ENCODE measurements at places on chromosomes 1 and 21.

- no peak for DNase-seq
These were observed 197.1 kb downstream of the AJAP1 start for GRCh38 chr1:4851385-4852065.

GRCh38 chr1:87833166-87833565 lies 504.5 kb downstream of the LMO4 start:
- no peak for DNase-seq

DNA sequence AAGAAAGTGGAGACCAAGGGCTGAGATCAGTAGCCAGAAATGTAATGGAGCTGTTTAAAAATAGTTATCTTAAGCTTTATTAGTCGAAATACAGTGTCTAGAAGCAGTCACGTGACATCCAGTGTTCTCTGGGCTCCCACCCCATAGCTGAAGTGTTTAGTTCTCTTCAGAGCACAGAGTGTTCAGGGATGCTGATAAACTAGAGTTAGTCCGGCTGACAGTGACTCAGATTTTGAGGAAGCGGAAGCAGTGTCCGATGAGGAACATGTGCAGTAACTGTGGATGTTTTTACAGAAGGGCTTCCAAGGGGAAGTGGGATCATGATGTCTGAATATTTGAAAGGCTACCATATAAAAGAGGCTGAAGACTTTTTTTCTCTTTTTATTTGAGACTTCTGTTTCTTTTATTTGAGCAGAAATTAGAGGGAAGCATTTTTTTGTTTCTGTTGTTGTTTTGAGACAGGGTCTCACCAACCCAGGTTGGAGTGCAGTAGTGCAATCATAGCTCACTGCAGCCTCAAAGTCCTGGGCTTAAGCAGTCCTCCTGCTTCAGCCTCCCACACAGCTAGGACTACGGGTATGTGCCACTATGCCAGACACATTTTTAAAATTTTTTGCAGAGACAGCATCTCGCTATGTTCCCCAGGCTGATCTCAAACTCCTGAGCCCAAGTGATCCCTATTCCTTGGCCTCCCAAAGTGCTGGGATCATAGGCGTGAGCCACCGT lies 124.2 kb downstream of the GALNT2 start:
- no peak for DNase-seq

GRCh38 chr1:12309783-12310742 lies 80.2 kb downstream of the VPS13D start:
- no peak for DNase-seq

GRCh38 chr1:7454052-7454815 lies 316.9 kb upstream of the VAMP3 start:
- DNase-seq, result no peak

DNA sequence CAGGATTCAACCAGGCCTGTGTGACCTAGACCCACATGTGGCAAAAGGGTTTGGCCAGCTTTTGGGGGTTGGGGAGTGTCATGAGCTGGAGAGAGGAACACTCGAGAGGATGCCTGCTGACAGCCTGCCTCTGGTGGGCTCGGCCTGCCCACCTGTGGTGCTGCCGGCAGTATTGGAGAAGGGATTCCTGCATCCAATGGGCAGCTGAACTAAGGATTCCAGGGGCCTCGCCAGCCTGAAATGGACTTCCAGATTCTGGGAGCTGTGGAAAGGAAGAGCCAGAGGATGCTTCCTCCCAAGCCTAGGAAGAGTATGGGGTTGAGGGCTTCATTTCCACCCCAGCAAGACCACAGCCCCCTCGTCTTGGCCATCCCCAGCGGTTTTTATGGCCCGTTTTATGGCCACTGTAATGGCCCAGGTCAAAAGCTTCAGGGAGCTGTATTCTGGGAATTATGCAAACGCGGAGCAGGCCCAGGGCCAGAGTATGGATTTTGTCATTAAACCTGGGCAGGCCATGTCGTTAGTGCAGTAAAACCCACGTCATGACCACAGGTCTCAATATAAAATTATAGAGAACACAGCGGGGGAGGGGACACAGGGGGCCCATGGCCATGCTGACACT lies 63.6 kb downstream of the TMEM53 start:
- no peak for DNase-seq

DNA sequence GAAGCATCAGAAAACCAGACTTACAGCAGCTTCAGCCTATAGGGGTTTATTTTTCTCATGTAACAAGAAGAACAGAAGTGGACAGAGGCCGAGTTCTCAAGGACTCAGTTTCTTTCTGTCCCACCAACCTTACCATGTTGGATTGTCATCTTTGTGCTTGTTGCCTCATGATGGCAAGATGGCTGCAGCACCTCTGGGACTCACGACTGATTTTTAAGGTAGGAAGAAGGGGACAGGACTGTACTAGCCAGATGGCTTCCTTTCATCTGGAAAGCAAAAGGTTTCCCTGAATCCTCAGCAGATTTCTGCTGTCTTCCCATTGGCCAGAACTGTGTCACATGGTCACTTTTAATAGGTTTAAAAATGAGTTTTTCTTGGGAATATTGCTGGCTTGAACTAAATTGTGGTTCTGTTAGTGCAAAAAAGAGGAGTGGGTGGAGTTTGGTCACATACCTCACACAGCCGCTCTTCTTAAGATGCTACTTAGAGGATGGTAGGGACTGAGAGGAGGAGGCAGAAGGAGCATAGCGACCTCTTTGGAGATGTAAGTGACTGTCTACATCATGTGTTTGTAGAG lies 48.1 kb upstream of the ENAH start:
- no peak for DNase-seq

DNA sequence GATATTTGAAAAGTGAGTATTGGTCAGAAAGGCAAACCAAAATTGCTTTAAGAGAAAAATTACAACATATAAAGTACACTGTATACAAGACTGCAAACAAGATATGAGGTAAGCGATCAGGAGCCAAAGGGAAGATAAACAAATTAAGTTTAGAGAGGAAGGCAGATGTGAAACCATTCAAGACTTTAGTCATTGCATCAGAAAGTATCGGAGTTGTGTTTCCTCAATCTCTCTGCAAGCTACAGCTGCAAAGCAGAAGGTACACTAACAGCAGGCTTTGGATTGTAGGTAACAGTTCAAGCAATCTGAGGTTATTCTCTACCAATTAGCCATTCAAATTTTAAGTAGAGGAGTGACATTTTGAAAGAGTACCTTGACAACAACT lies 21.3 kb upstream of the TLCD4 start:
- DNase-seq, result no peak

DNA sequence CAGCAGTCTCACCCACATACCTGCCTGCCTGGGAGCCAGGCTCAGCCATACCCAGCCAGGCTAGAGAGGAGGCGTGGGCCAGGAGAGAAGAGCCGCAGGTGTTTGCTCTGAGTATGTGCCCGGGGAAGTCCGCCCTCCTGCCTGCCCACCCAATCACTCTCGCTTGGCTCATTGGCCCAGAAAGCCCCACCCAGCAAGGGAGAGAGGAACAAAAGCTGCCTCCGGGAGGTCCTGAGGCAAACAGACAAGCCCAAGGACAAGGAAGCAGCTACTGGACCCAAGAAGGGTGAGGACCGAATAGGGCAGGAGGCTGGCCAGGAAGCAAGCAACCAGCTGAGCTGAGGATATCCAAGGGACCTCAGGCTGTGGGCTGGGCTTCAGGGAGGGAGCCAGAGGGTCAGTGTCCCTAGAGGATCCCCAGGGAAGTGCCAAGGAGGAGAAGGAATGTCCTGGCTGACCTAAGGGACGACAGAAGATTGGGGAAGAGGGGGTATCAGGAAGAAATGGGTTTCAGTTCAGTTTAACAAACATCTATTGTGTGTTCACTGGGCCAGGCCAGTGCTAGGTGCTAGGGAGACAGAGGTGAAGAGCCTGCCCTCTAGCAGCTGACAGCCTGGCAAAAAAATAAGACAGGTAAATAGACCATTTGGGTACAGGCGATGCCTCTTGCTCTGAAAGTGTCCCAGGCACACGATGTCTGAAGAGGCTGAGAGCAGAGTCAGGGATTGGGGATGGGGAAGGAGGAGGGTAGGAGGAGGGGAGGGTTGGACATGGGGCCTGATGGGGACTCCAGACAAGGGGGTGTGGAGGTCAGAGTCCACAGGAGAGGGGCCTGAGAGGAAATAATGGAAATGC lies at the start of gene GJB4:
Gene GJB4, plus strand, starts transcription at position 238 of the 855 bp plus-strand sequence. CDS start 1,515 bp downstream, outside the sequence.
- no peak for DNase-seq

- peak; percentile 44 for DNase-seq
These were observed 31.2 kb downstream of the DNTTIP2 start for GRCh38 chr1:93847811-93848288.

DNA sequence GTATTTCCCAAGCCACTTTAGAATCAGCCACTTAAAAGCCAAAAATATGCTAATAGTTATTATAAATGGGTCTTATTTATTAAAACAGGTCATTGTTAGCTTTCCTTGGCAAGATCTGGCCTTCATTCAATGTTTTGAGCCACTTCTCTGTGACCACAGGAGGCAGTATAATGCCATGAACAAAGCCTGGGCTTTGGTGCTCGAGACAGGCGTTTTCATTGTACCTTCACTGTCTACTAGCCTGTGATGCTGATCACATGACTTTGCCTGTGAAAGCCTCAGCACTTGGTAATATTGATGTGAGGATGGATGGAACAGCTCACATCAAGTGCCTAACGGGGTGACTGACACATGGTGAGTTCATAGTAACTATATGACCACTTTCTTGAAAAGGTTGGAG lies 217.0 kb downstream of the RWDD3 start:
- DNase-seq, result no peak

GRCh38 chr1:37930246-37931101 lies 16.4 kb downstream of the INPP5B start:
- DNase-seq, result no peak

DNA sequence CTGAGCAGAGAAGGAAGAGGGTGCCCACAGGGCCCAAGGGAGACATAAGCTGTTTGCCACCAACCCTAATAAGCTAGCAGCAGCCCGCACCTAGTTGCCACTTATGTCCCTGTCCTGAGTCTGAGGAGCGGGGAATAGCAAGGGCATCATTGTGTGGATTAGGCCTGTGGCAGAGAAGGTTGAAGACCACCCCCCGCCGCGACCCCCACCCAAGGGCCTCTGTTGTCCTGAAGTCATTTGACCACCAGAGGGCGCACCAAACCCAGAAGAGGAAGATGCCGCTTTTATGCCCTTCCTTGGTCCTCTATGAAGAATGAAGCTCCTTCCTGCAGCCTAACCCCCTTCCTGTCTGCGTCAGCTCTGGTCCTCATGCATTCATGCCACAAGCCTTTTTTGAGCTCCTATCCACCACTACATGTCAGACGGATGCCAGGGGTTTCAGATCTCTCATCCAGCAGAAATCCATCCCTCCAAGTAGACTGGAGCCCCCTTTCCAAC lies 16.6 kb downstream of the RHBG start:
- DNase-seq, result peak; percentile 57

GRCh38 chr21:44299458-44300261 lies at the start of gene PFKL:
PFKL (plus strand) TSS chr21:44300053; CDS start chr21:44300106, 53 bp downstream.
- DNase-seq, result peak; percentile 75

DNA sequence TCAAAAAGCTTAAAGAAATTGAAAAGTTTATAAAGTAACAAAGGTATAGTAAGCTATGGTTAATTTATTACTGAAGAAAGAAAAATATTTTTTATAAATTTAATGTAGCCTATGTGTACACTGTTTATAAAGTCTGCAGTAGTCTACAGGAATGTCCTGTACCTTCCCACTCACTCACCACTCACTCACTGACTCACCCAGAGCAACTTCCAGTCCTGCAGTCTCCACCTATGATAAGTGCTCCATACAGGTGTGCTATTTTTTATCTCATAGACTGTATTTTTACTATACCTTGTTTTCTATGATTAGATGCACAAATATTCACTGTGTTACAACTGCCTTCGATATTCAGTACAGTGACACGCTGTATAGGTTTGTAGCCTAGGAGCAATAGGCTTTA lies 106.6 kb downstream of the NR5A2 start:
- no peak for DNase-seq

GRCh38 chr21:44510109-44510507 lies 29.9 kb downstream of the KRTAP10-1 start:
- no peak for DNase-seq

DNA sequence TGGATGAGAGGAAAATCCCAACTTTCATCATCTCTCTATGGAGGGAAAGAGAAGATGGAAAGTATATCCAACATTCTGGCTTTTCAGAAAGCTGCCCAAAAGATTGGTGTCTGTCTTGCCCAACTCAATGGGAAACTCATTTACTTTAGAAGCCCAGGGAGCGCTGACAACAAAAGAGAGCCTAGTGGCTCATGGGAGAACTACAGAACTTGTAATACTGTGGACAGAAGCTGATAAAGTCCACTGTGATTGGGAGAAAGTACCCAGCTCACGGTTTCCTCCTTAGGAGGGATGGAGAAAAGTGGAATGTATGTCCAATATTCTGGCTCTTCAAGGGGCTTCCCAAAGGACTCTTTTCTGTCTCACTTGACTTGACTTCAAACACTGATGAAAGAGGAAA lies 66.0 kb downstream of the RGS21 start:
- DNase-seq, result no peak

- no peak for DNase-seq
These were observed 203.3 kb upstream of the JUN start for GRCh38 chr1:58986996-58987767.

GRCh38 chr1:180786624-180787023 lies 126.1 kb upstream of the KIAA1614 start:
- no peak for DNase-seq

- no peak for DNase-seq
These were observed 14.3 kb downstream of the ECHDC2 start for GRCh38 chr1:52907068-52907811.

DNA sequence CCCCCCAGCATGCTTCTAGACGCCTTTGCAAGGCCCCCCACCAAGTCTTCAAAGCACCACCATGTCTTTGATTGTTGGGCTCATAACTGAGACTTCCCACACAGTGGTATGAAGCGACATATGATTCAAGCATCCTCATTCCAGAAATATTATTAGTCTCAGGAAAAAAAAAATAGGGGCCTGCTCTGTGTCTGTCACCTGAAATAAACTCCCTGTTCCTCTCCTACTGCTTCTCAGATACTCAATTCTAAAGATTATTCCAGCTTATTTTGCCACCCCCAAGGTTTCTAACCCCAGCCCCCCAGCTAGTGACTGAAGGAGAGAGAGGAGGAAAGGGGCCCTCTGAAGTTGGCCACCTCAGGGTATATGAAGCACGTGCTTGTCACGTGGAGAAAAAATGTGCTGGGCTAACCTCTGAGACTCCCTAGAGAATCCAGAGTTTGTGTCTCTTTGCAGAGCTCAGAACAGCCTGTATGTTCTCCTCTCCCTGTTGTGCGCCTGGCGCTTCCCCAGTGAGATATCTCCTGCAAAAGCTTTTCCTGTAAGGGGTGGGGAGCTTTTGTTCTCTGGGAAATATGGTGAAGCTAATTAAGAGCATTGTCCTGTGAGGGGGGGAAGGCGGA lies 35.9 kb upstream of the RASAL2 start:
- DNase-seq, result no peak

- no peak for DNase-seq
These were observed 57.6 kb downstream of the DNM3 start for GRCh38 chr1:171898941-171899340.

GRCh38 chr1:183073320-183073719 lies 50.1 kb downstream of the LAMC1 start:
- no peak for DNase-seq
